Activated CD4-positive, alpha-beta T cell treated with anti-CD3 and anti-CD28 coated beads, Interleukin-2, amount 10 ng/mL, durations not matched to agents 7 days and 5 days (primary cell): ENCODE measurements at places on chromosomes 12 and 14.

DNA sequence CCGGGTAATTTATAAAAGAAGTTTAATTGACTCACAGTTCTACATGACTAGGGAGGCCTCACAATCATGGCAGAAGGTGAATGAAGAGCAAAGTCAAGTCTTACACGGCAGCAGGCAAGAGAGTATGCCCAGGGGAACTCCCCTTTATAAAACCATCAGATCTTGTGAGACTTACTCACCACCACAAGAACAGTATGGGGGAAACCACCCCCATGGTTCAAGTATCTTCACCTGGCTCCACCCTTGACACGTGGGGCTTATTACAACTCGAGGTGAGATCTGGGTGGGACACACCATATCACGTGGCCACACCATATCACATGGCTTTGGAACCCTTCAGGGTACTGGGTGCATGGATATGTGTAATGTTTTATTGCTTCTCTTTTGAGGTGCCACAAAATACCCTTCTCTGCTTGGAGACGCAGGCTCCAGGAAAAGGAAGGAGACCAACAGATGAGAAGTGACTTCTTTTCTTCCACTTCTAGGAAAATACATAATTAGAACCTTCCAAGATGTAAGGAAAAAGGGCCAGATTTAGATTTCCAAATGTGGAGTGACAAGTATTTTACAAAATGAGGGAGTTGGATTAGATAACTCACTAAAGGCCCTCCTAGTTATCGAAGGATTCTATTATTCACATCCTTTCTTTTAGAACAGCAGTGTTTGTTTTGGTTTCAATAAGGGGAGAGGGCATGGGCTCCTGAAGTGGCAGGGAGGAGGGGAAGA is 33.1 kb upstream of the ETFBKMT start:
- DNase-seq = no peak

DNA sequence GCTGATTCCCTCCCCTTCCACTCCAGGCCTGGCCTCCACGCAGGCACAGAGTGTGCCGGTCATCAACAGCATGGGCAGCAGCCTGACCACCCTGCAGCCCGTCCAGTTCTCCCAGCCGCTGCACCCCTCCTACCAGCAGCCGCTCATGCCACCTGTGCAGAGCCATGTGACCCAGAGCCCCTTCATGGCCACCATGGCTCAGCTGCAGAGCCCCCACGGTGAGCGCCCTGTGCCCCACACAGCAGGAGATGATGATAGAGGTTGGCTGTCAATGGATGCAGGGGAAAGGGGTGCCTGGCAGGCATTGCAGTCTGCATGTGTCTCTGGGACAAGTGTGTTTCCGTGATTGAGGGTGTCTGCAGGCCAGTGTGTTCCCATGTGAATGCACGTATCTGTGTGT is 18.8 kb downstream of the C12orf43 start:
- DNase-seq = no peak

- no peak for DNase-seq
Observed at GRCh38 chr12:109877504-109878246, 2.7 kb downstream of the GLTP start.

- no peak for DNase-seq
Observed at GRCh38 chr12:71371122-71371521, 68.5 kb upstream of the LGR5 start.

DNA sequence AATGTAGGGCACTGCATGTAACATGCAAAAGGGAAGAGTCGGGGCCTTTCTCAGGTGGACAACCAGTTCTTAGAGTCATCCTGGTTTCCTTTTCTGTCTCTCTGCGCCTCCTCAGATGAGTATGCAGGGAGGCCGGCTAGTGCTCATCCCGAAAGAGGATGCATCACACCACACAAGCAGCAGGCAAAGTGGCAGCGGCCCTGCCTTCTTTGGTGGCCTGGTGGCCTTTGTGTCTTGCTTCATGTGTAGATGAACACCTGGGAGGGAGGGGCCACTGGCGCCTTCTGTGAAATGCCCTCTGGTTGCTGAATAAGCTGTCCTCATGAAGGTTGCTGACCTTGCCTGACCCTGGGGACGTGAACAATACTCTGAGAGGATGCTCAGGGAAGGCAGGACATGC is 18.0 kb downstream of the SLC24A4 start:
- DNase-seq = no peak

GRCh38 chr12:11652351-11653040 is 3.0 kb downstream of the ETV6 start:
- peak; percentile 14 for DNase-seq

GRCh38 chr14:54639611-54640010 is 72.7 kb downstream of the SAMD4A start:
- DNase-seq = no peak

DNA sequence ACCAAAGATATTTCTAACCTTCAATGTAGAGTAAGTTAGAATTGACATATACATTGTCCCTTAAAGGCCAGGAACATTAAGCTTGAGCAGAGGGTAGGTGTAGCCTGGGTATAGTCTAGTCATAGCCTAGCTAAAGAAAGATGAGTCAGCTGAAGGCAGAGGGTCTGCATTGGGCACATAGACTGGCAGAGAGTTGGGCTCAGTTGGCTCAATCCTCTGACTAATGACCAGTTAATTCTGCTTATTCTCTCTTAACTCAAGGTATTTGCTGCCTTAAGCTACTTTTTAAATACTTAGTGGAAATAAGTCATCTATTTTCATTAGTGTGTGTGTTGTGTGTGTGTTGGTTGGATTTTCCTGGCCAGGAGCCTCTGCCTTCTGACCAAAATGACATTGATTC is 467.1 kb downstream of the RAD51B start:
- DNase-seq = no peak

DNA sequence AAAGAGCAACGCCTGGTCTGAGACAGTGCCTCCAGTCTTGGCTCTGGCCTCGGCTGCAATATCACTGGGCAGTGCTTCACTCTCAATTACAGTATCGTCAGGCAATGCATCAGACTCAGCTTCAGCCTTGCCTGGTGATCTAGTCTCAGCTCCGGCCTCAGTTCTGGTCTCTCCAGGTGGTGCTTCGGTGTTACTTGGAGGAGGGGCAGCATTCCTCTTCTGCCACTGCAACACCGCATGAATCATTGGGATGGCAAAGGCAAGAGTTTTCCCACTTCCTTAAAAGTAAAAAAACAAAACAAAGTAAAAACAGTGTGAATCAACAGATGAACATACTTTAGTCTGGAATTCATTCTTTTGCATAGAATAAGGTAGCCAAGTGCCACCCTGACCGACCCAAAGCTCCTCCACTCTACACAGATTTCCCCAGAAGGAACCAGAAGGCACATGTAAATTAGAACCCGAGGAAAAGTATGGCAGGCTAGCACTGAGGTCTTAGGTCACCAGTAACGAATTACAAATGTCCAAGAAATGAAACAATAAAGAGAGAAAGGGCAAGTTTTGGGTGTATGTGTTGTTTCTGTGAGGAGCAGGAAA is 18.6 kb downstream of the DDX24 start:
- DNase-seq = no peak

DNA sequence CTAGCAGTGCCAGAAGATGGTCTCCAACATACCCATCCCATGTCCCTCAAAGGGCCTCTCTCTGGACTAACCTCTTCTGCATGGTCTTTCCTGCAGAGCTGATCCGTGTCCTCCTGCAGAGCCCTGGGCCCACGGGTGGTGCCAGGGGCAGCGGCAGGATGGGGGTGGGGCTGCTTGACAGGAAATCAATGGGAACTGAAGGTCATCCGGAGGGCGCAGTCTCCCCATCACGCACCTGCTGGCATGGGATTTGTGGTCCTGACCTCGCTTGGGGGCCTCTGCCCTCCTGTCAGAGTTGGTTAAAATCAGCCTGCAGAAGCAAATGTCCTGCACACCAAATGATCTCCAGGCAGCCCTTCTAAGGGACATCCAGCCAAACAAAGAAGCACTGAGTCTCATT is 110.2 kb downstream of the DPF3 start:
- no peak for DNase-seq

DNA sequence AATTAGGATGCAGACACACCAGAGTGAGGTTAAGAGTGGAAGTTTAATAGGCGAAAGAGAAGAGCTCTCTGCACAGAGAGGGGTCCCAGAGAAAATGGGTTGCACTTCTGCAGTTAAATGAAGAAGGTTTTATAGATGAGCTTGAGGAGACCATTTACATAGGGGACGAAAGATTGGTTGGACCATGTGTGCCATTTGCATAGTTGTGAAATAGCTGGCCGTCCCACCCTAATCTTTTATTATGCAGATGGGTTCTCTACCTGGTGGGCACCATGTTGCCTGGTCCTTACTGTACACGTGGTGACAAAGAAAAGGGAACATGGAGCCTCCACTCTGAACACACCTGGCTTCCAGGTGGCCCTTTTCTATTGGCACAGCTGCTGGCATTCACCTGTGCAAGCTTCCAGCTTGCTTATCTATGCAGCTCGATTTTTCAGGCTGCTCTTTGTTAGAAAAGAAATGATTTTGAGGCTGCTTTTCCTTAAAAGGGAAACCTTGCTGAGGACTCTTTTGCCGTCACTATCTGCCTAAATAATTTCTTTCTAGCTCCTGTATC is 67.1 kb upstream of the SRSF5 start:
- no peak for DNase-seq

GRCh38 chr12:111494676-111495075 is 89.0 kb downstream of the SH2B3 start:
- no peak for DNase-seq

- no peak for DNase-seq
Observed at GRCh38 chr12:123808167-123808566, 46.1 kb downstream of the DNAH10 start.

- DNase-seq = no peak
Observed at GRCh38 chr12:100346660-100347059, 10.2 kb upstream of the SLC17A8 start.

GRCh38 chr14:105487449-105487985 is 831 bp downstream of the CRIP1 start:
- peak; percentile 79 for DNase-seq

- DNase-seq = no peak
Observed at GRCh38 chr12:24798335-24798734, 150.6 kb downstream of the BCAT1 start.

DNA sequence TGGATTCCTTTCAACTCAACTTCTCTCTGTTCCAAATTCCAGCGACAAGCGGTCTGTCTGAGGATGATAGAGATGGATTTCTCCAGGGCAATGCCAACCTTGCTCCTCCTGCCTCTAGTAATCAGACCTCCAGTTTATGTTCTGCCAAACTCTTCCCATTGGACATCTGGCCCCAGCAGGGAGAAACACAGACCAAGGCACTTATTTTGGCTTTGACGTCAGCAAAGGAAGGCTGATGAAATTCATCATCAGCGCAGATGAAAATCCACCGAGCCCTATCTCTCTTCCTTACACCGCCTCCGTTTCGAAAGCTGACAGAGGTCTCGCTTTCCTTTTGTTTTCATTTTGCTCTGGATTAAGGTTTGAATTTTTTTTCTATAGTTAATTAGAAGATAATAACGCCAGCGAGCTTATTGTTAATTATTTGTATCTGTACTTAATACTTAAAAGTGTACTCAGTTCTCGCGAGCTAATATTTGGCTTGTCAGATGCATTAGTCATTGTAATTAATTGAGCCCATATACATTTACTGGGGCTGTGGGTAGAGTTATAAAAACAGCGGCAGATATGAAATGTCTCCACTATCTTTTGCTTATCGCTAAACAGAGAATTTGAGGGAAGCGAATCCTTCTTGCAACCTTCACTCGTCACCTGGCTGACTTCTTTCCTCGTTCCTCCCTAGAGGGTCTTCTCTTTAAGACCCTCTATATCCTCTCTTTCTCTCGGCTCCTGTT is 35.9 kb upstream of the MED13L start:
- DNase-seq = no peak

GRCh38 chr12:99833397-99833796 is 151.3 kb downstream of the ANKS1B start:
- DNase-seq = no peak

DNA sequence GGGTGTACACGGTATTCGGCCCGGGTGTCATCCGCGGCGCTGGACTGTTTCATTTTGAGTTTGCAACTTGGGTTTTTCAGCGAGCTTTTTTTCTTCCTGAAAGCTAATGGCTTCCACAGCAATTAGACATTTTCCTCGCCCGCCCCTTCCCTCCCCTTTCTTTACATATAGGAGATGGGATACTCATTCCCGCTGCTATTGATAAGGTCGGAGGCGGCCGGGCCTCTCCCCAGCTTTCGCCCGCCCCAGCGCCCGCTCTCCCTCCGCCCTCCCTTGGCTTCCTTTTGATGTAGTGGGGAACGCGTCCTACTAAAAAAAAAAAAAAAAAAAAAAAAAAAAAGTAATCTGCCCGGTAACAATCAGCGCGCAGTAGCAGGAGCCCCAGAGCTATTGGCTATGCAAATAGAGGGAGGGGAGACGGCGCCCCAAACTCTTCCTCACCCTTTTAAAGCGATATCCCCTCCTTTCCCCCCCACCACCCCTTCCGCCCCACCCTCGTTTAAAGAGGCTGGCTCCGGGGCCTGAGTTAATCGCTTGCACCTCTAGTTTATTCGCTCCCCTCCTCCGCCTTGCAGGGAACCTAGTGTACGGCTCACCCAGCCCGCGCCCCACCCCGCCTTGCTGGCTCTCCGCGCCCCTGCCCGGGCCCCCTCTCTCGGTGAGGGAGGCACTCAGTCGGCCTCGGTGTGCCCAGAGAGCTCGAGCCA is 1.7 kb upstream of the CCND2 start:
- DNase-seq = peak; percentile 96

- no peak for DNase-seq
Observed at GRCh38 chr12:121805171-121806008, 1.6 kb downstream of the SETD1B start.

GRCh38 chr14:104687601-104688504 is 1.6 kb upstream of the INF2 start:
- DNase-seq = no peak

- DNase-seq = no peak
Observed at GRCh38 chr14:52069307-52070050, 620 bp upstream of the NID2 start.

- no peak for DNase-seq
Observed at GRCh38 chr14:89425931-89426330, 8.9 kb upstream of the FOXN3 start.

- no peak for DNase-seq
Observed at GRCh38 chr14:68337279-68337678, 455.6 kb downstream of the ZFP36L1 start.

GRCh38 chr14:98433436-98433835 is 838.6 kb downstream of the BCL11B start:
- DNase-seq = no peak

DNA sequence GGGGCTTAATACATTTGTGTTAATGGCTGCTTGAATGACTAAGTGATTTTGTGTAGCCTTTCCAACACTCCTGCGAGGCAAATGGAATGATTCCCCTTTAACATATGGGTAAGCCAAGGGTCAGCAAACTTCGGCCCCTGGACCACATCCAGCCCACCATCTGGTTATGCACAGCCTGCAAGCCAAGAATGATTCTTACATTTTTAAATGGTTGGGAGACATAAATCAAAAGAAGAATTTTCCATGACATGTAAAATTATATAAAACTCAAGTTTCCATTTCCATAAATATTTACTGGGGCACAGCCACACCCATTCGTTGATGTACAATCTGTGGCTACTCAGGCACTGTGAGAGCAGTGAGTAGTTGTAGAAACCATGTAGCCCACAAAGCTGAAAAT is 9.0 kb downstream of the SLC8B1 start:
- no peak for DNase-seq
